ENCODE measurements at places on chromosomes 2 and 18.

GRCh38 chr2:39778775-39779340, at the start of gene THUMPD2:
Gene THUMPD2, minus strand, starts transcription at chr2:39779258. Its CDS starts 19 bp downstream, at chr2:39779239.
- DNase-seq, result peak; percentile 20

GRCh38 chr2:51734115-51734514, 702.2 kb upstream of the NRXN1 start:
- DNase-seq, result no peak

GRCh38 chr2:39114771-39115170, 6.1 kb downstream of the SOS1 start:
- DNase-seq, result no peak

DNA sequence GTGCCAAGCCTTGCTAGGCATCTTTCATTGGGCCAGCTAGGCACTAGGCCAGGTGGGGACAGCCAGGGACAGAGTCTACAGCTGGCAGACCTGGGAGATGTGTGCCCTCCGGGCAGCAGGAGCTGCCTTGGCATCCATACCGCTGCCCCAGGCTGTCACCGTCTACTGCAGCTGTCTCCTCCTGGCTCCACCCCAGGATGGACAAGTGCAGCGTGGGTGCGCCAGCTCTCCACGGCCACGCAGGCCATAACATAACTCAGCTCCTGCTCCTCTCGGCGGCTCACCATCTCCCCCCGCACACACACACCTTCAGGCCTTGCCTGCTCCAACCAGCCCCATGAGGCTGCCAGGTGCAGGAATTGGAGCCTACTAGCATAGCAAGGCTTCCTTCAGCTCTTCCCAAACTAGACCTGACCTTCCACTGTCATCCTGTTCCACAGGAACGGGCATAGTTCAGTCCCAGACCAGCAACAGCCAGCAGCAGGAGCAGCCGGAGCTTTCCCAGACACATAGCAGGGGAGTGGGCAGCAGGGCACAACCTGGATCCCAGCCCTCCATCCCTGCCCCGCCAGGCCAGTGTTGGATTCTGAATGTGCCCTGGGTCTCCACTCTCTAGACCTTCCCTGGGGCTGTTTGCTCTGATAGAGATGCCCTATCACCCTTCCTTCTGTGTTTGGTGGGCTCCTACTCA, 2.5 kb upstream of the ADRA2B start:
- DNase-seq, result no peak

DNA sequence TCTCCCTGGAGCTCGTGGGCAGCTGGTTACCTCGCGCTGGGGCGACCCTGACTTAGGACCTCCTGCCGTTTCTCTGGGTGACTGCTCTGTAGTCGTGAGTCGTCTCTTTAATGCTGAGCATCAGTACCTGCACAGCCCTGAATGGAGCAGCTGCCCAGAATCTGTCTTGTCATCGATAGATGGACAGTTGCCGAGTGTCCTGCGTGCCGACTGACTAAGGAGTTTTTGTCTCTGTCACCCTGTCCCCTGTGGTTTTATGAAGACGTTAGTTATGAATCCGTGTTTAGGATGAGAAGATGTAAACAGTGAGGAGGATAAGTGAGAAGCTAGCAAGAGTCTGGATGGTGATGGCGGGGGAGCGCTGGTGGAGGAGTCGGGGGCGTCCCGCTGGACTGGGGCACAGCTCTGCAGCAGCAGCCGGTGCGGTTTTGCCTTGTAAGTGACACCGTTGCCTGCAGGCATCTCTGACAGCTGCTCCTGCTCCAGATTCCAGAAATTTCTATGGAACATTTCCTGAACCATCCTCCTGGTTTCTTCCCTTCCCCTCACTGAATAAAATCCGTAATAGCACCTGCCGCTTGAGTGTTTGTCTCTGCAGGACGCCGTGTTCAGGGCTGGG, 13.3 kb downstream of the AGAP1 start:
- no peak for DNase-seq

- DNase-seq, result no peak
Measured at GRCh38 chr2:33411765-33412164, 64.7 kb upstream of the RASGRP3 start.

DNA sequence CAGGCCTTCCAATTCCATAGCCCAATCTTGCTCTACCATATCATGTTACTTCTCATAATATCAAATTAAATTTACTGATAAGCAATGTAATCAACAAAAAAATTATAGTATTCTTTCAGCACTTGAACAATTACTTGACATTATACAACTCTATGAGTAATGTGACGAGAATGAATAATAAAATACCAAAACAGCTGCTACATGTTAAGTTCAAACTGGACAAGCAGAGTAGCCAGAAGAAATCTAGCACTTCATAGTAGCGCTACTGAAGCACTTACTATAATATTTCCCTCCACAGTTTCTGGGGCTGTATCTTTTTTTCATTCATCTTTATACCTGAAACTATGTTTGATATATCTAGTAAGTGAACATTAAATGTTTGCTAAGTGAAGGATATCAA, 14.9 kb downstream of the PPP3R1 start:
- DNase-seq, result no peak

- DNase-seq, result no peak
Measured at GRCh38 chr2:192128655-192129054, 66.1 kb downstream of the TMEFF2 start.

- no peak for DNase-seq
Measured at GRCh38 chr18:27540111-27540510, 355.0 kb upstream of the CHST9 start.

DNA sequence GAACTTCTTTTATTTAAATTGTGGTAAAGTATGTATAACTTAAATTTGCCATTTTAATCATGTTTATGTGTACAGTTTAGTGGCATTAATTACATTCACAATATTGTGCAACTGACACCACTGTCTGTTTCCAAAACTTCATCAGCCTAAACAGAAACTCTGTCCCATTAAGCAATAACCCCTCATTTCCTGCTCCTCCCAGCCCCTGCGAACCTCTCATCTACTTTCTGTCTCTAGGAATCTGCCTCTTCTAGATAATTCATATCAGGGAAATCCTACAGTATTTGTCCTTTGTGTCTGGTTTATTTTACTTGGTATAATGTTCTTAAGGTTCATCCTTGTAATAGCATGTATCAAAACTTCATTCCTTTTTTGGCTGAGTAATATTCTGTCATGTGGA, 75.1 kb downstream of the BOLA3 start:
- no peak for DNase-seq

DNA sequence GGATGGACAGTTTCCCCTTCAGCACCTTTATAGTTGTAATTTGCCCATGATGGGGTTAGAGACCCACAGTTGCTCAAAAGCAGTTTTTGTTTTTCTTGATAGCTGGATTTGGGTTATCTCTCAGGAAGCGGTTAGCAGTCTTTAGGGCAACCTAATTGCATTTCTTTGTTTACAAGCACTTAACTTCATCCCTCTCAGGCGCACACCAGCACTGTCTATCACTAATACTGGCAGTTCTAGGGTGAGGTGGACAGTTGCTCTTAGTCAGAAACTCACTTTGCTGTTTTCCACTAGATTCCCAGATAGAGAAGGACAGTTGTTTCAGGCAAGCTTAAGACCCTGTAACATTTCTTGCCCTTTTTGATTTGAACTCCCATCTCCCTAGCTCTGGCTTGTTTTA, 146.0 kb downstream of the AGAP1 start:
- DNase-seq, result no peak

GRCh38 chr2:240482141-240482540, 46.7 kb downstream of the GPC1 start:
- no peak for DNase-seq

GRCh38 chr2:36655453-36655852, 41.1 kb upstream of the VIT start:
- no peak for DNase-seq

DNA sequence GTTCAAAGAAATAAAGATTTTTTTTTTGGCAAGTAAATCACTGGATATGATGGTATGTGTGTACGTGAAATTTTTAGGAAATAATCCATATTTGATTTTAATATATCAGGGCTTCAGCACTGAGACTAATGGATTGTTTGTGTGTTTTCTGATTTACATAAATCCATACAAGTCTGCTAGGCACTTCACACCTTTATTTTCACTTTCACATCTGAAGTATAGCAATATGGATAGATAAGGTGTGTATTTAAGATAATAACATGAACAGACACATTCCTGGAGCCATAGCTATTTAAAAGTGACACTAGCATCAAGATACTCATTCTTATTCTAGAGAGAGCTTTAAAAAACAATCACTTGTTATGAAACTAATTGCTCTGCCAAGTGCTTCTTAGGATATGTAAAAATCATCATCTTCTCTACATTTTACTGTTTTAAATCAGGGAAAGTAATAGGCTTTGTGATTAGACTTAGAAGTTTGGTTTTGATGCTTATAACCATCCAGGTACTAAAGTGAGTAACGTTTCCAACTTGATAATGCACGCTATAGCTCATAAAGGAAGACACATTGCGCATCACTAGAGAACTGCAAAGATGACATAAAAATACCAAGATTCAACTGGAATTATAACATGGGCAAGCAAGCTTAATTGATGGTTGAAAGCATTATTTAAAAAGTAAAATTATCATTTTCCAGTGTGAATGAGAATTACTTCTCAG, 208.9 kb downstream of the ZEB2 start:
- DNase-seq, result no peak

DNA sequence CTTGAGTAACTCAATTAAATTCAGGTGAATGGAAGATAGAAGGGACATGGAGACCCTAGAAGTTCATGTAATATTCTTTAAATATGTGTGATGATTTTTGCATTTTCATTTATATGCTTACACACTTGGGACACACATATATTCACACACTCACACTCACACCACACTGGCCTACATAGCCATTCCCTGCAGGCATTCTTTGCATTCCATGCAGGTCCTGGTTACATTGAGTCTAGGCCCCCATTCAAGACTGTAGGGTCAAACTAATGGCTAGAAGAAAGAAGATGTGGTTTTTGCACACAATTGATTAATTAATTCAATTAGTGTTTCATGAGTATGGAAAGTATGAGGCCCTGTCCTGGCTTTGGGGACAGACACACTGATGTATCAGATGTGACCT, 249.4 kb downstream of the HNMT start:
- no peak for DNase-seq

DNA sequence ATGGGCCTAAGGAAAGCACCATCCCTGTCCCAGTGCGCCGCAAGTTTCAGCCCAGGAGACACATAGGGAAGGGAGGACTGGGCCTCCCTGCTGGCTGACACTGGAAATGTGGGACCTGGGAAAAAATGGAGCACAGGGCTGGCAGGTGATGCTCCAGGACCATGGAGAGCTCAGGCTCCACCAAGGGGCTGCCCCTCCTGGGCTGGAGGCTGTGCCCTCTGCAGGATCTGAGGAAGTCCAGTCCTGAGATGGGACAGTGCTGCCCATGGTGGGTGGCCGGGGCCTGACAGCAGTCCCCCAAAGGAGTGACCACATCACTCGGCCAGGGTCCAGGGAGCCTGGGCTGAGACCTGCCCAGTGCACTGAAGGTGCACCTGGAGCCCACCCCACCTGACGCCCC, 108.6 kb upstream of the TEKT4 start:
- DNase-seq, result no peak

DNA sequence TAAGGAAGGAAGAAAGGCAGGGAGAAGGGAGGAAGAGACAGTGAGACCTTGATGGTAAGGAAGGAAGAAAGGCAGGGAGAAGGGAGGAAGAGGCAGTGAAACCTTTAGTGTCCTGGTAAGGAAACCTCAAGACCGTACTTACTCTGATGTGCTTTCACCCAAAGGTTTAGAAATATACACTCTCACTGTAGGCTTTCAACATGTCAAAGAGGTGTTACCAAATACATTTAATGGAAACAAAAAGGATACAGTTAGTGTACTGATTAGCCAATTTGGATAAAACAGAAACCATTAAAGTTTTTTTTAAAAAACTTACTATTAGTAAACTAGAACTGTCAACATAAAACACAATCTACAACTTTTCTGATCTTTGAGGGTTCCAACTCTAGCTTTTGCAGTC, 7.1 kb downstream of the FBXO15 start:
- no peak for DNase-seq

Data from activated CD4-positive, CD25-positive, alpha-beta regulatory T cell treated with anti-CD3 and anti-CD28 coated beads, Interleukin-2, amount 50 U/mL, for 16 hours (primary cell).